Aorta (tissue), 5 donors: ENCODE measurements at places on chromosomes 13 and 19. TPM values are rescaled to one million over a fixed set of nuclear protein-coding genes. Genes with fewer than 3 reads are reported as not detected.

Gene TMC4
- 0.08 TPM for polyA plus RNA-seq

Gene RFC3
- polyA plus RNA-seq: 4.9 TPM

Gene ABCC4
- polyA plus RNA-seq: 0.38 TPM

Gene NEK5
- polyA plus RNA-seq: 0.15 TPM

Gene ZNF253
- 2.8 TPM for polyA plus RNA-seq

Gene SIGLEC12
- not detected for polyA plus RNA-seq

Gene KLK4
- not detected for polyA plus RNA-seq

Gene CD70
- polyA plus RNA-seq: not detected

Gene ZNF430
- polyA plus RNA-seq: 1.0 TPM

Gene TMEM150B
- polyA plus RNA-seq: 5.5 TPM

Gene CAPN12
- 4.5 TPM for polyA plus RNA-seq

Gene SIGLEC7
- polyA plus RNA-seq: 2.3 TPM
